ENCODE measurements at places on chromosomes 6 and 20.
A peak's percentile ranks its signal among the peaks of the same experiment; 100 is the strongest.

- DNase-seq = no peak
Observed at GRCh38 chr20:46694484-46694883, 5.2 kb upstream of the TP53RK start.

DNA sequence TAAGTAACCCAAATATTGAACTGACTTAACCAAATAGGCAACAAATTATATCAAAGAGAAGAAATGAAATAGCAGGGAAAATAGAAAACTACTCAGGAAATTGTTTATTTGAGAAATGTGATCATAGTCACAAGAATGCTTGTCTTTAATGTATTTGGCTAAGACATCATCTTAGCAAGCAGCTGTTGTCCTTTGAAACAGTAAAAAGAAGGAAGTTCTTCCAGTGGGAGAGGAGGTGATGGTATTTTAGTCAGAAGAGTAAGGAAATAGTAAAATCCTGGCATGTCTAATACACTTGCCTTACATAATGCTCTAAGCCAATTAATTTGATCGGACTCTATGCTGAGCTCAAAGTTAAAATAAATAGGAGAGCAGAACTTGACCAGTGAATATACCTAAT is 126.5 kb downstream of the EPM2A start:
- no peak for DNase-seq

- DNase-seq = no peak
Observed at GRCh38 chr6:150756173-150756572, 109.3 kb upstream of the MTHFD1L start.

DNA sequence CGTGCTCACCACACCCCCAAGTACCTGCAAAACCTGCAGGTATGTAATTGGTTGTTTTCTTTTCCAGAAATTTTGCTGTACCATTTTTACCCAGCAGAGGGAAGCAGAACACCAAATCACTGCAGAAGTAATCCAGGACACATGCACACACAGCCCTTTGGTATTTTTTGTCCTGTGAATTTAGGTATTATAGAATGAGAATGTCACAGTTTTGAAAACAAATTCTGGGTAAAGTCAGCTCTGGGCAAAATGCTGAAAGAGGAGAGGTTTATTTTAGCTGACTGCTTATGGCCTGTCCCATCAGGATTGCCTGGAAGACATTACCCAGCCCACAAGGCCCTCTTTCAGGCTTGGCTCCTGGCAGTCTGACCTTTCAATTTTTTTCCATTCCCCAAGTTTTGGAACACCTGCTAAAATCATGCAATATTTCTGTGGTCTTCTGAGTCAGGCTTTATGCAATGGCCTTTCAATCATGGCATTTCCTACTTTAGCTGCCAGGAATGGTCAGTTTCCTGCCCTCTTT is 3.5 kb upstream of the EFHC1 start:
- DNase-seq = no peak

DNA sequence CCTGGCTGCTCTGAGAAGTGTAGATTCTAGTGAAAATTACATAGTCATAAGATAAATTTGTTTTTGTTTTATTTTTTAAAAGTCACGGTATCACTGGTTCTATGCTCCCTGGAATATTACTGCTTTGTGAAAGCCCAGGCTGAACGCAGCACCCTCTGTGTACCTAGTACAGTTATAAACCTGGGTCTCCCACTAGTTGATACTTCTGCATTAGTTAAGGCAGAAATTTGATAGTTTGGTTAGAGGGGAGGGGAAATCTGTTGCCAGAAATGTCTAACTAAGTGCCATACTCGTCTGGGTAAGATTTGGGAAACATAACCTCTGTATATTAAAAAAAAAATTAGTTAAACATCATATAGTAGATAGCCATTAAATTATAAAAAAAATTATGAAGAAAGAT is 110.6 kb upstream of the TRAF3IP2 start:
- no peak for DNase-seq

DNA sequence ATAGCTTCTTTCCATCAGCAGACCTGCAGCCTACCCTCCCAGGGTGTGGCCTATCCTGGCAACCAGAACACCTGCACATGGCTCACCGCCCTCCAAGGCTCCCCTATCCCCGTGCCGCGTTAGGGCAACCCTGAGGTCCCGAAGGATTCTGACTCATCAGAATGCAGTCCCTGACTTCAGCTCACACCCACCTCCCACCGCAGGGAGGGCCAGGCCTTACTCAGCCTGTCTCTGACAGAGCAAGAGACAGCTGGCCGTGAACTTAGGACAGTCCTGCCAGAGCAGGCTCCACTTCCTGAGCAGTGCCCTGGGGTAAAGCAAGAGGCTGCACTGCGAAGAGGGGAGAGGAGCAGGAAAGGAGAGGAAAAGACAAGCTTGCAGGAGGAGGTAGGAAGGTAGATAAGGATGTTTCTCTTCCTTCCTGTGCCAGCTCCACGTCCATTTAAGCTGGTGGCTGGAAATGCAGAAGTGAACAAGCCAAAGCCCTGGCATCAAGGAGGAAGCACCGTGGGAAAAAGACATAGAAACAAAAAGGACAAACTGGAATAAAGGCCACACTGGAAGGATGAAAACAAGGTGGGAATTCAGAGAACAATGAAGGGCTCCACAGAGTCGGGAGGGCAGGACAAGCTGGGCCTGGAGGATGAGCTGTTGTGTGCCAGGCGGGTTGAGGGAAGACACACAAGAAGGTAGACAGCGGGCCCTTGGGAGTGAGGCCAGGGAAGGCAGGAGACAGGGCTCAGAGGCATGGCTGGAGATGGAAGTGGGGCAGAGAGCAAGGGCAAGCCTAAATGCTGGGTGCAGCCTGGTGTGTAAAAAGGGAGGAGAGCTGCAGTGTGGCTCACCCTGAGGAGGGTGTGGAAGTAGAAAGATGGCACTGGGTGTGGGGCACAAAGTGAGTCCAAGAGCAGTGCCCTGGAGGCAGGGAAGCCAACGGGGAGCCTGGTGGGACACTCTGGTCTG is 102.7 kb downstream of the SLC23A2 start:
- DNase-seq = no peak

DNA sequence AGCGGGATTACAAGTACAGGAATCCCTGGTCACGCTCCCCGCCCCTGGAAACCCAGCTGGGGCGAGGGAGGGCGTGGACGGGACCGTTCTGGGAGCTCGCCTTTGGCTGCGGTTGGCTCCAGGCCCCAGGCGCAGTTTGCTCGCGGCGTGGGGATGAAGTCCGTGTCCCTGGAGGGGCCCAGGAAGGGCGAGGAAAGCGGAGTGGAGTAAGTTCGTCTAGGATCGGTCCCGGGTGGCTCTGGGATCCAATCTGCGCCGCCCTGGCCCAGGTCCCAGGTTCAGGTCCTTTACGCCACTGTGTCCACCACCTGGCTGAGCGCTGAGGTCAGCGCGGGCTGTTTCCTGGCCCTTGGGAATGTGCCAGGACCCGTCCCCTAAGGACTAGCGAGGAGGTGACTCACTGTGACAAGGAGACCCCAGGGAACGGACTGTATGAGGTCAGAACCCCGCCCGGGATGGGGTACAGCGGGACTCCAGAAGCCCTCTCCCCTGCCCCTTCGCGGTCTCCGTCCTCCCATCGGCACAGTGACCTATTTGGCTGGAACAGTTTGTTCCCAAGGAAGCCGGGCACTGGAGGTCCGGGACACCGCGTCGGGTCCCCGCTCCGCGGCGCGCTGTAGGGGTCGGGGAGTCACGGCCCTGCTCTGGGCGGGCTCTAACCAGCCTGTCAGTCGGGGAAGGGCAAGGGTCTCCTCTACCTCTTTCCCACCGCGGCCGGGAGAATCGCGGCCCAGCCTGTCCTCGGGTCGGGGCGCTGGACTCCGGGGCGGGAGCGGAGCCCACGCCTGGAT is 724 bp downstream of the CDKN1A start:
- DNase-seq = no peak

- no peak for DNase-seq
Observed at GRCh38 chr6:10552270-10552810, 31.2 kb downstream of the GCNT2 start.

GRCh38 chr6:6869094-6869493 is 238.7 kb upstream of the RREB1 start:
- DNase-seq = no peak

- DNase-seq = no peak
Observed at GRCh38 chr6:98116455-98116854, 717.9 kb upstream of the POU3F2 start.

- no peak for DNase-seq
Observed at GRCh38 chr6:4463236-4463635, 313.0 kb upstream of the CDYL start.

GRCh38 chr20:56157530-56158203 is 90.9 kb upstream of the MC3R start:
- DNase-seq = no peak

GRCh38 chr6:135182071-135183001 is 1.2 kb downstream of the MYB start:
- DNase-seq = peak; percentile 20

DNA sequence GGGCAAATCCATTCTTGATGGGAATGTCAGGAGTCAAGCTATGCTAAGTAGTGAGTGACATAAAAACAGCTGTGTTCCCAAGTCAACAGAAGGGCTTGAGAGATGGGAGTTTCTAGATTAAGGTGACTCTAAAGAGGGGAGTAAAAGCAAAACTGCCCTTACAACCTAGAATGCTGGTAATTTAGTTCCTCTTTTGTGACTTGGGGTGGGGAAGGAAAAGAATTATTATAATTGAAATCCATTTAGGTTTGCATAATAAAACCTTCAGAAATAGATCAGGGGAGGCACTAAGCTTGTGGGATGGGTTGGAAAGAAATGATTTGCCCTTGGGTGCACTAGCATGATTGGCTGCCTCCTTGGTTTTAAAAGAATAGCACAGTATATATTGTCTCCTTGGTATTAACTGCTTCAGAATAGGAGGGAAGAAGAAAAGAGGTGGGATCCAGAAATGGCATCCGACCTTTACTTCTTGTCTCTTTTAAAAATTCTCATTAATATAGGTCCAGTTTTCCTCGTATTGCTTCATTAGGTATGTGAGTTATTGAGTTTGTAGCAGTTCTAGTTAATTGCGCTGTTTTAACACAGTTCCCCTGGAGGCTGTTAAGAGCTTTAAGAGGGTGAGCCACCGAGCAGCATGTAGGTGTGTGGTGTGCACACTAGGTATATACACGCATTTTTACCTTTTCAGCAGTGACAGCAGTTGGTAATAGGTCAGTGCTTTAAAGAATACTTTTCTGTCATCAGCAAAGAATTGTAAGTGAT is 95.3 kb upstream of the VSTM2L start:
- no peak for DNase-seq

- no peak for DNase-seq
Observed at GRCh38 chr20:17530716-17531664, at the start of gene BFSP1. BFSP1 (minus strand) TSS chr20:17531379; CDS start chr20:17531329, 50 bp downstream.
